GM12878 (cell line): ENCODE measurements at places on chromosomes 16 and 17. TPM values are rescaled to one million over a fixed set of nuclear protein-coding genes. Genes with fewer than 3 reads are reported as not detected.

The C16orf96 gene
- total RNA-seq = 0.05 and 0.08 TPM in 2 replicates

The CLDN7 gene
- 0.61 and 1.3 TPM in 2 replicates for total RNA-seq

DNA sequence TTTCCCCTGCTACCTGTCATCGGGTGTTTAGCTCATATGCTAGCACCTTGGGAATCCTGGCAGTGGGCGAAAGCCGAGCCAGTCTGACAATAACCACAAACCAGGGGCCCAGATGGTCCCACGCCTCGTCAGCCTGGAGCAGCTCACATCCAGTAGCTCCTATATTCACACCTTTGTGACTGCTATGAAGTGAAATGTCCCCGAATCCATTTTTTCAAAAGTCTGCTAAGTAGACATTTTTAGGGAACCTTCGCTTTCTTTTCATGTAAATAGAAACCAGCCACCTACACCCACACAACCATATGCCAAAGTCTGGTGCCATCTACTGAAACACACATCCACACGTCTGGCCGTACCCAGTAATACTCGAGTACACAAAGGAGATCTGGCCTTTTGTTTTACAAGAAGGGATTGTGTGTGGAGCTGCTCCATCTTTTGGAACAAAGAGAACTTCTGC, 176.8 kb downstream of the SLC39A11 start:
- H3K4me1 ChIP-seq = no peaks in the 10 kb centered on the region
- H3K27me3 ChIP-seq = no peaks in the 10 kb centered on the region
- no peak for DNase-seq
- no peak overlapping the region for H3K4me3 ChIP-seq

GRCh38 chr17:69282002-69282401, 44.9 kb downstream of the ABCA5 start:
- H3K27me3 ChIP-seq = no peaks in the 10 kb centered on the region
- H3K4me1 ChIP-seq = no peaks in the 10 kb centered on the region
- H3K4me3 ChIP-seq = no peak overlapping the region
- H3K36me3 ChIP-seq = no peaks in the 10 kb centered on the region; the same call in 1 of the 2 replicates
- no peak overlapping the region for H3K27ac ChIP-seq

DNA sequence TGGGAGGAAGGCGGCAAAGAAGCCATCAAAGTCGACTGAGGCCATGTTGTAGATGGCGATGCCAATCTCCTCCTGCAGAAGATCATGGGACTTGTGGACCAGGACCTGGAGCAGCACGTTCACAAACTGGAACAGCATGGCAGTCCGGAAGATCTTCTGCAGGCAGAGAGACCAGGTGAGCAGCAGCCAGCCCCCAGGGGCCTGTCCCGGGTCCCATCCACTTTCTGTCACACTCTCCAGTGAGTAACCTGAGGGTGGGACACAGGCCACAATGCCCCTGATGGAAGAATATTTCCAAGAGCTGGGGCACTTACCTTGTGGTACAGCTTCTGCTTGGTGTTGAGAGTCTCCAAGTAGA, 38.0 kb upstream of the GSG1L start:
- no peak overlapping the region for H3K27ac ChIP-seq
- no peaks in the 10 kb centered on the region for H3K27me3 ChIP-seq
- H3K4me1 ChIP-seq = no peaks in the 10 kb centered on the region

GRCh38 chr16:63720848-63721247, 1401.0 kb downstream of the CDH11 start:
- DNase-seq = no peak
- no peaks in the 10 kb centered on the region for H3K36me3 ChIP-seq
- H3K4me1 ChIP-seq = no peaks in the 10 kb centered on the region
- no peak overlapping the region for H3K4me3 ChIP-seq
- no peaks in the 10 kb centered on the region for H3K27me3 ChIP-seq
- H3K27ac ChIP-seq = no peak overlapping the region
